Thoracic aorta (tissue), 2 donors: ENCODE measurements at places on chromosomes 12 and 14. TPM values are rescaled to one million over a fixed set of nuclear protein-coding genes. Genes with fewer than 3 reads are reported as not detected.

DNA sequence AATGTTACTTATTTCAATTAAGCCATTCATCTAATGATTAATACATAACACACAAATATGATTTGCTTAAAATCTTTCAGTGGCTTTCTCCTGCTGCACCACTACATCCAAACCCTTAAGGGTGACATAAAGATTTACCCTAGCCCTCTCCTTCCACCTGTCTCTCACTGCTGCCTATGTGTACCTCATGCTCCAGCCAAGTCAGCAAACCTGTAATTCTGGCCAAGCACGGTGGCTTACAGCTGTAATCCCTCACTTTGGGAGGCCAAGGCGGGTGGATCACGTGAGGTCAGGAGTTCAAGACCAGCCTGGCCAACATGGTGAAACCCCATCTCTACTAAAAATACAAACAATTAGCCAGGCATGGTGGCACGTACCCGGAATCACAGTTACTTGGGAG is 31.7 kb upstream of the CERS5 start:
- H3K4me1 ChIP-seq: no peaks in the 10 kb centered on the region
- H3K27ac ChIP-seq: peak overlapping the region; percentile 43
- H3K27me3 ChIP-seq: no peaks in the 10 kb centered on the region
- no peak for DNase-seq

GRCh38 chr14:104689881-104690711 is 678 bp downstream of the INF2 start:
- peak overlapping the region; percentile 68 for H3K27ac ChIP-seq
- H3K27me3 ChIP-seq: no peaks in the 10 kb centered on the region
- DNase-seq: no peak
- H3K36me3 ChIP-seq: no peaks in the 10 kb centered on the region

DNA sequence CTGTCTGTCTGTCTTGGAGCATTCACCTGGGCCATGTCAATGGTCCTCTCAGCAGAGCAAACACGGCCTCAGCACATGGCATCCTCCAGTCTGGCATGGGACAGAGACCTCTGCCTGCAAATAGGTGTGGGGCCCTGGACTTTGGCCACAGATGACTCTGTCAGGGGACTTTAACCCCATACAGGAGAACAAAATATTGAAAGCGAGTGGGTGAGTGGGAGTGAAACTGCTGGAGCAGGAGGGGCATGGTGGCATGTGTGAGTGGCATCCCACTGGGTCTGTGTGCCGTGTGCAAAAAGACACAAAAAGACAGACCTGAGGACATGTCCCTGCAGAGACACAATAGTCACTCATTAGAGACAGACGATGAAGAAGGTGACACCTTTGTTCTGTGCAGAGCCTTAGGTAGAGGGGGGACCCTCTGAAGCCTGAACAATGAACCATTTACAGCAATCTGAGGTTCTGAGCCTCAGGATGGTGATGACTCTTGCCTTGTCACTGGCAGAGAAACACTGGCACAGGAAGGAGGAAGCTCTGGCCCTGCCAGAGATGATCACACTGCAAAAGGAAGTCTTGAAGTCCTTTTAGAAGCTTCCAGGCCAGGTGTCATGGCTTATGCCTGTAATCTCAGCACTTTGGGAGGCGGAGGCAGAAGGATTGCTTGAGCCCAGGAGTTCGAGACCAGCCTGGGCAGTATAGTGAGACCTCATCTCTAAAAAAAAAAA is 7.5 kb downstream of the LAG3 start:
- H3K4me3 ChIP-seq: no peak overlapping the region
- no peak overlapping the region for H3K27ac ChIP-seq
- H3K27me3 ChIP-seq: no peaks in the 10 kb centered on the region

DNA sequence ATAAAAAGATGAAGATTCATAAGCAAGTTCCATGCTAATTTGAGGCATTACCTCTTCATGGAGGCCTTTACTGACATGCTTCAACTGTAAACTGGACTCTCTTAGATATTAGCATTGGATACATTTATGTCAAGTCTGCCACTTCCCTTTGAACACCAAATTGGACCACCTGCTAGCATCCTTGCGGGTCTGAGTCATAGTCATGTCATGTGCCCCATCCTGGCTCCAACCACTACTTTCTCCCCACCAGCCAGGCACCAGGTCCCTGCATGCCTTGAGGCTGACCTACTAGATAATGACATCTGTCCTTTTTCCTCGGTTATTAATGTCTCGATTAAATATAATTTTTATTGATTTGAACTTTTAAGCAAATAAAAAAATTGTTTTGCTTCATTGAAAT is 32.9 kb upstream of the EEA1 start:
- H3K36me3 ChIP-seq: no peaks in the 10 kb centered on the region
- H3K27me3 ChIP-seq: no peaks in the 10 kb centered on the region
- H3K27ac ChIP-seq: no peak overlapping the region
- DNase-seq: no peak
- H3K4me1 ChIP-seq: no peaks in the 10 kb centered on the region

- H3K4me3 ChIP-seq: no peak overlapping the region
- no peak for DNase-seq
- no peak overlapping the region for H3K27ac ChIP-seq
- H3K36me3 ChIP-seq: no peaks in the 10 kb centered on the region
These were observed 146.0 kb downstream of the BRMS1L start for GRCh38 chr14:35971965-35972630.

The TMCC3 gene
- total RNA-seq: 6.9 TPM

GRCh38 chr12:3998397-3998796 is 125.2 kb upstream of the PARP11 start:
- H3K27ac ChIP-seq: no peak overlapping the region
- no peaks in the 10 kb centered on the region for H3K4me1 ChIP-seq
- no peaks in the 10 kb centered on the region for H3K27me3 ChIP-seq
- DNase-seq: no peak

The CCDC184 gene
- 5.6 TPM for total RNA-seq

DNA sequence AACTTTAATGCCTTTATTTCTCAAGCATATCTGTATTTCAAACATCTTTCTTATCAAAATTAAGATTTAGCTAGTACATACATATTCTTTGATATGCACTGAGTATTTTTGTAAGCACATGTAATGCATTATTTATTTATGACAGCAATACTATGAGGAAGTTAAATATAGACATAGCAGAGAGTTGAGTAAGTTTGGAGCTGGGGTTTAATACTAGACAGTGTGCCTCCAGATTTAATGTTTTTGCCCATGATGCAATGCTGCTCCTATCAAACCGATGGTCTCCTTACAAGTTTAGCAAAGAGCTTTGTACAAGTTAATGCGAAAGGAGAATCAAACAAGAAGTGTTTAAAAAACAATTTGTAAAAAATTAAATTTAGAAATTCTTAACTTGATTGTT is 826.6 kb upstream of the MGAT4C start:
- no peaks in the 10 kb centered on the region for H3K27me3 ChIP-seq
- no peaks in the 10 kb centered on the region for H3K36me3 ChIP-seq
- H3K4me3 ChIP-seq: no peak overlapping the region
- no peak for DNase-seq
- H3K4me1 ChIP-seq: no peaks in the 10 kb centered on the region

The NABP2 gene
- 17.2 TPM for total RNA-seq

The CLEC4D gene
- 0.63 TPM for total RNA-seq

GRCh38 chr12:80676856-80677255 is 30.6 kb upstream of the MYF6 start:
- H3K36me3 ChIP-seq: no peaks in the 10 kb centered on the region
- H3K27ac ChIP-seq: no peak overlapping the region
- no peak for DNase-seq
- no peaks in the 10 kb centered on the region for H3K27me3 ChIP-seq

- H3K4me1 ChIP-seq: no peaks in the 10 kb centered on the region
- no peaks in the 10 kb centered on the region for H3K36me3 ChIP-seq
- H3K27me3 ChIP-seq: no peaks in the 10 kb centered on the region
- DNase-seq: no peak
These were observed 30.6 kb upstream of the LMO3 start for GRCh38 chr12:16636435-16637055.

DNA sequence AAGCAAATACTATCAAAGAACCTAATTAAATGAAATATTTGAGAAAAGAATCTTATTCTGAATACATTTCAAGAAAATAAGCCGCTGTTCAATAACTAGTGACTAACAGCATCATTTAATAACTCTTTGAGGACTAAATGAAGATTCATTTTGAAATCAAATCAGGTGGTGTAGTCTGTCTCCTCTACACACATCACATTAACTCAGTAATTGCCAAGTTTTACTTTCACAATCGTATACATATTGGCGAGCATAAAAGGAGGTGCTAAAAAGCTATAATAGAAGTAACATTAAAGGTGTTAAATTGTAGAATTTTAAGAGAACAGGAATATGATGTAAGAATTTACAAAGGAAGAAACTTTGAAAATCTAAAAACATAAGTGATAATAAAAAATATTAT is 185.1 kb downstream of the MDGA2 start:
- H3K36me3 ChIP-seq: no peaks in the 10 kb centered on the region
- no peak for DNase-seq
- H3K27ac ChIP-seq: no peak overlapping the region
- H3K4me1 ChIP-seq: no peaks in the 10 kb centered on the region

DNA sequence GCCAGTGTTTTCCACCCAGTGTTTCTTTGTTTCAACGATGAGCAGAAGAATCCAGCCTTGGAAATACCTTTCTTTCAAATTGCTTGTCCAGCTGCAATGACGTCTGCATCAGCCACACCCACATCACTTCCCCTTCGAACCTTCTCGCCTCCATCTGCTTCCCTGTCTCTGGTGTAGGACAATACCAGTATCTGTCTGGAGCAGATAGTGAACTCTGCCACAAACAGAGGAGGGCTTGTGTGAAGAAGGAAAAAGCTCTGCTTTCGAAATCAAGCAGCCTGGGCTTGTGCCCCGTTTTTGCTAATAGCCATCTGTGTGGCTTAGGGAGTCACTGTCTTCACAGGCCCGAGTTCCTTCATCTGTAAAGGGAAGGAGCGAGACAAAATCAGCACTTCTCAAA is 415.4 kb downstream of the ZFP36L1 start:
- no peaks in the 10 kb centered on the region for H3K36me3 ChIP-seq
- peaks cover 24% of the 10 kb centered on the region for H3K4me1 ChIP-seq
- no peak for DNase-seq
- H3K27me3 ChIP-seq: no peaks in the 10 kb centered on the region
- H3K4me3 ChIP-seq: no peak overlapping the region

DNA sequence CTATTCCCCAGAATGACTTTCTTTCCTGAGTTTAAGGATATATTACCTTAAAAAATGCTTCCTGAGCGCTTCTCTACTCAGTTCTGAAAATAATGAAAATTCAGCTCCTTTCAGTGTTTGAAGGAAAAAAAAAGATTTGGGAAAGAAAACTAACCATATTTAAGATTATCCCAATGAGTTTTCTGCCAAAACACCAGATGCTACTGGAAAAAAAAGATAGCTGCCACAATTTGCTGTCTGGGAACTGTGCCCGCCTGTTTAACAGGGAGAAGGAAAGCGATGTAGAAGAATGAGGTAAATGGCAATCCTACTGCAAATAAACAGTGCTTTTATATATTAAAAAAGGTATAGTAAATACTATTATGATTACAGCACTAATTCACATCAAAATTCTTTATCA is 367.6 kb upstream of the PRICKLE1 start:
- H3K36me3 ChIP-seq: no peaks in the 10 kb centered on the region
- no peaks in the 10 kb centered on the region for H3K4me1 ChIP-seq
- DNase-seq: no peak
- H3K27me3 ChIP-seq: no peaks in the 10 kb centered on the region

The RTL1 gene
- not detected for total RNA-seq
